ENCODE measurements at places on chromosomes 5 and 9.

GRCh38 chr9:132646726-132647125 lies 23.1 kb downstream of the DDX31 start:
- no peak for DNase-seq

- no peak for DNase-seq
Measured at GRCh38 chr9:35856882-35857281, 13.3 kb downstream of the OR13J1 start.

DNA sequence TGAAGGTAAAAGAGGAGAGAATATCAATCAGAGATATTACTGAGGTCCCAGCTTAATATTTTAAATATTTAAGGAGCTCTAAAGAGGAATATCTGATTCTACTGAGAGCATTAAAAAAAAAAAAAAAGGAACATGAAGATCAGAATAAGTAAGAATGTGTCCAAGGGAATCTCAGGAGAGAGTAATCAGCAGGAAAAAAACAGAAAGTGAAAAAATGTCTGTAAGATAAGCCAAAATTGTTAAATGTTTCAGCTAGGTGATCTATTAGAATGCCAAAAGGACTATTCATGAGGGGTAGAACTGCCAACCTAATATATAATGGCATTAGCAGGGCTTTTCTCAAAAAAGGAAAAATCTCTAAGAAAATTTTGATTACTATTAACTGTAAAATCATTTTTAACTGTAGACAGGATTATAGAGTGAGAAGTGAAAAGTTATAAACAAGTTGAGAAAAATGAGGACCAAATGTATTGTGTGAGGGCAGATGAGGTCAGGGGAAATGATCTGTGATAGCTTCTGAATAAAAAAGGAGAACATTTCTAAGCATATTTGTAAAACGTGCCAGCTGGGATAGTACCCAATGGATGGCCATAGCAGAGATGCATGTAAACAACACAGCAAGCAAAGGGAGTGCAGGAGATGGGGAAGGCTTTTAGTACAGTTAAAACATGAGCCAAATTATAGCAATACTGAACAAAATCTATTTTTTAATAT lies 9.4 kb upstream of the RHOBTB3 start:
- no peak for DNase-seq

DNA sequence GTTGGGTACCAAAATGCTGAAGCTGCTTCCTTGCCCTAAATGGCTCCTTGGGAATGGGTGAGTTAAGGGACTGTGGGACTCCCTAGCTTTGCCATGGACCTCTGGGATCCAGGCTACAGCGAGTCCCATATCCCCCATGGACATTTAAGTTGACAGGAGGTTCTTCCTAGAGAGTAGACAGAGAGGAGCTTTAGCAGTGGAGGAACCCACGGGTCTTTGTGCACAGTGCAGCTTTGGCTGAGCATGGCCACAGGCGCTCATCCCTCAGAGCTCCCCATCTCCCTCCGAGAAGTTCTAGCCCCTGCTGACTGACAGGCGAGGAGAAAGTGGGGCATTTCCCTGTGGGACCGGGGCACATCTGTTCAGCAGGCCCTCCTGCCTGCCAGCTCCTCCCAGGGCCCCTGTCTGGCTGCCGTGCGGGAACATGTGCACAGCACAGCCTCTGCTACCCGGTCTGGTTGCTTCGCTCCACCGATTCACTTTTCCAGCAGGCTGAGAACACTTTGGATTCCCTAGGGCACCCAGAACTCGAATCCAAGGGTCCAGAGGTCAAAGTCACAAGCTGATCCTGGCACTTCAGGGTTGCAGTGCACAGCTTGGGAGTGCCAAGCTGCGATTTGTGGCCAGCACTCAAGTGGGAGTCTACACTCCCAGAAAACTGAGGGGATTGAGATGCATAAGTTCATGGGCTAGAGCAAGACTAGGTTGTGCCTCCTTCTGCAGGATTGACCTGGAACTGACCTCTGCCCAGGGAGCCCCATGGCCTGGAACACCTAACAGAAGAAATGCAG lies 40.6 kb upstream of the DMRTA1 start:
- no peak for DNase-seq

DNA sequence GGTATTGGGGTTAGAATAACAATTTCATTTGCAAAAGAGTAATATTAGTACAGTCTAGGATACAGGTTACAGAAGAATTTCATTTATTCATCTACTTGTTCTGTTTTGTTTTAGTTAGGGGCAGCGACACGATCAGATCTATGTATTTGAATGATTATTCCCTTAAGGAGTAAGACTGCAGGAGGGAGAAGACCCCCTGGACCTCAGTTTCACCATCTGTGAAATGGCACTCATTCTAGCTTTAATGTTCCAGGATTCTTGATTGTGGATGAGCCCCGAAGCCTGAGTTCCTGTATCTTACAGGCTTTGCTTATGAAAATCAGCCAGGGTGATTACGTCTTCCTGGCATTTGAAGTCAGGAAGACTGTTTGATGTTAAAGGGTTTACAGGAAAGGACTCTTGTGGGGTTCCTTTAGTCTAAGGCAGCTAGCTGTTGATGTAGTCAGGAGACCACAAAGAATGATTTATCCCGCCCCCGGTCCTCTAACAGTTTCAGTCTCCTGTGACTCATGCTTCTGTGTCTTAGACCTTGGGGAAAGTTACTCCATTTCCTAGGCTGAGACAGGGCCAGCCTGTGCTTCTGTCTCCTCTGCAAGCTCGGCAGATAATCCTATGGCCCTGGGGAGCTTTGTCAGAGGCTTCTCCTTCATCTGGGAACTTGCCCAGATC lies 11.5 kb downstream of the SMIM3 start:
- peak; percentile 10 for DNase-seq

DNA sequence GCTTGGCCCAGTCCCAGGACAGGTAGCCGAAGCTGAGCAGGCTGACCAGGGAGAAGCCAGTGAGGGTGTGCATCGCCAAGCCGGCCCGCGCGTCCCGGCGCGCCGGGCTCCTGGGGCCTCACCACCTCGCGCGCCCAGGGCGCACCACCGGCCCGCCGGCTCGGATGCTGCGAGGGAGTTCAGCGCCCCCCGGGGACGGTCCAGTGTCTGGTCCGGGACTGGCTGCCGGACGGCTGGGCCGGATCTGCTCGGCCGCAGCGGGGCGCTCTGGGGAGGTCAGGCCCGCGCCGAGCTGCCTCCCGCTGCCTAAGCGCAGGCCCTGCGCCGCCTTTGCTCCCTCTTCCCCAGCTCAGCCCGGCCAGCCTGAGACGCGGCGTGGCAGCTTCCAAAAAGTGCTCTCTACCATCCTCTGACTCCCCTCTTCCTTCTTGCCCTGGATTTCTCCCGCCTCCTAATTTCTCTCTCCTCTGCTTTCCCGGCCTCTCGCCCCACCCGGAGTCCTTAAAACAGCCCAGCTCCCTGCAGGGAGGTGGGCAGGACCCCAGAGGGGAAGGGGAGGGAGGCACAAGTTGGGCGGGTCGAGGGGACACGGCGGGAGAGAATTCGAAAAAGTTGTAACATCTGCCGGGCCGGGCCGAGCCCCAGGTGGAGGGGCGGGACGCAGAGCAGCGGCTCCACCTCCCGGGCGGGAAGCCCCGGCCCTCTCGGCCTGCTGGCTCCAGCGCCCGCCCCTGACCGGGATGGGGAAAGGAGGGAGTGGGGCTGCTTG lies at the start of gene ARSI:
Gene ARSI (minus strand): TSS at position 605 of the 769 bp plus-strand sequence. CDS start 532 bp downstream, at position 73.
- DNase-seq: no peak

GRCh38 chr5:81601919-81602318 lies 149.0 kb downstream of the SSBP2 start:
- no peak for DNase-seq

- no peak for DNase-seq
Measured at GRCh38 chr9:104468261-104468660, 35.8 kb upstream of the OR13F1 start.

GRCh38 chr5:83031381-83031780 lies 45.8 kb downstream of the TMEM167A start:
- no peak for DNase-seq

- DNase-seq: no peak
Measured at GRCh38 chr5:119274030-119274766, 81.6 kb upstream of the TNFAIP8 start.

DNA sequence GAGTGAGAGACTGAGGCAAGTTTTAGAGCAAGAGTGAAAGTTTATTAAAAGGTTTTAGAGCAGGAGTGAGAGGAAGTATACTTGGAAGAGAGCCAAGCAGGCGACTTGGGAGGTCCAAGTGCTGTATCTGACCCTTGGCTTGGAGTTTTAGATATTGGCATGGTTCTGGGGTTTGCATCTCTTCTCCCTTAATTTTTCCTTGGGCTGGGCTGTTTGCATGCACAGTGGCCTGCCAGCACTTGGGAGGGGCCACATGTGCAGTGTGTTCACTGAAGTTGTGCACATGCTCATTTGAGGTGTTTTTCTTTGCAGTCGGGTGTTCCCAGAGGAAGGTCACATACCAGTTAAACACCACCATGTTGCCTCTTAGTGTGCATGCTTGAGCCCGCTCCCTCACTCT lies 464.1 kb downstream of the DMRT2 start:
- no peak for DNase-seq

DNA sequence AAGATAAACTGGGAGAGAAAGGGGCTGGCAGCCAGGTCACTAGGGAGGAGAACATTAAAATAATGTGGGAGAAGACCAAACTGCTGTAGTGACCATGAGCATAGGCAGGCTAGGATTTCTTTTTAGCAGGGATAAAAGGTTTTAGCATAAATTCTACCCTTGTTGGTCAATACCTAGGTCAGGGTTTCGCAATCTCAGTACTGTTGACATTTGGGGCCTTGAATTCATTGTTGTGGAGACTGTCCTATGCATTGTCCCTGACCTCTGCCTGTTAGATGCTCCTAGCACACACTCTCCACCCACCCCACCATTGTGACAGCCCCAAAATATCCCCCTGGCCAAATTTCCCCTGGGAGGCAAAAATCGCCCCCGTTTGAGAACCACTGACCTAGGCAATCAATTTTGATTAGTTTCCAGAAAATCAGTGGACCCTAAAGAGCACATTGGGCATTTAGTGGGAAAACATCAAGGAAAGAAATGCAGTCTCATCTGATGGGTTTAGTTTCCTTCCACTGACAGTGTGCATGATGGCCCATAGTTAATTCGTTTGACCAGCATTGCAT lies 181.4 kb downstream of the NTRK2 start:
- DNase-seq: no peak

- DNase-seq: no peak
Measured at GRCh38 chr5:1051366-1051720, 42.7 kb downstream of the NKD2 start.

DNA sequence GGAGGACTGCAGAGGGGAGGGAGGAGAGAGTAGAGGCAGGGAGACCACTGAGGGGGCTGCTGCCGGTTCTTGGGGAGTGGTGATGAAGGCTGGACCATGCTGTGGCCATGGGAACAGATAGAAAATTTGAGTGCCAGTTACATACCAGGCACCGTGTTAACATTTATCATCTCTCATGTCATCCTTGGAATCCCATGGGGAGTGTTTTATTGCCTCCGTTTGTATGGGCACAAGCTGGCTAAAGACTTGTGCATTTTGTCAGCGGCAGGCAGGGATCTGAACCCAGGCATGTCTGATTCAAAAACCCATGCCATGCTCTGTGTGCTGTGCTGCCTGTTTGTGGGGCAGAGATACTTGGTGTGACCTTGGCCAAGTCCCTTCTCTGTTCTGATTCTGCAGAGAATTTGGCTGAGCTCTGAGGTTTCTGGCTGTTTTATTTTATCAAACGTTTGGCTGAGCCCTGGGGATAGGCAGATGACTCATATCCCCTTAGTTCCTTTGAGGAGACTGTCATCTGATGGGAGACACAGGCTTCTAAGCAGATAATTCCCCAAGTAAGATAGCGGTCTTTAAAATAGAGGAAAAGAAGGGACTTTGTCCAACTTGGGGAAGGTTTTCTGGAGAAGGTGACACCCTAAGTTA lies 22.2 kb downstream of the COL27A1 start:
- peak; percentile 43 for DNase-seq

- no peak for DNase-seq
Measured at GRCh38 chr5:155408465-155408864, 394.9 kb downstream of the KIF4B start.

DNA sequence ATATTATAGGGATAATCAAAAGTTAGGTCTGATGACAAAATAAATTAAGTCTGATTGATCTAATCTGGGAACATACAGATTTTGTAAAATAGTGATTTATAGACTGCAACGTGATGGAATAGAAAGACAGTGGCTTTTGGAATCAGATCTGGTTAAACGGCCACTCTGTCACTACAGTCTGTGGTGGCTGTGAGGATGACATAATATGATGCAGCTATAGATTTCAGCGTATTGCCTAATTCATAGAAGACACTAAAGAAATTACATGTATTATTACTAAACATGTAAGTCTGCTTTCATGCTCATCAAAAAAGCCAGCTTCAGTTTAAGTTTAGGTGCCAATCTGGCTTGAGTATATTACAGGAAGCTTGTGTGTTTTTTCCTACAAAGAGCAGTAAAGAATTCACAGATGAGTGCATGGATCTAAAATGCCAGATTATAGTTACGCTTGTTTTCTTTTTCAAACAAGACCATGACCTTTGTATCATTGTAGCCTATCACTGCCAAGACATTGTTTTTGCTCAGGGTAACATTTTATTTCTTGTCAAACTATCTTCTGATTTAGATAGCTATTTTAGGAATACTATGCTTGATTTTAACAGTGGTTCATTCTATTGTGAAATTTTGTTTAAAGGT lies 25.7 kb downstream of the CPEB4 start:
- no peak for DNase-seq

DNA sequence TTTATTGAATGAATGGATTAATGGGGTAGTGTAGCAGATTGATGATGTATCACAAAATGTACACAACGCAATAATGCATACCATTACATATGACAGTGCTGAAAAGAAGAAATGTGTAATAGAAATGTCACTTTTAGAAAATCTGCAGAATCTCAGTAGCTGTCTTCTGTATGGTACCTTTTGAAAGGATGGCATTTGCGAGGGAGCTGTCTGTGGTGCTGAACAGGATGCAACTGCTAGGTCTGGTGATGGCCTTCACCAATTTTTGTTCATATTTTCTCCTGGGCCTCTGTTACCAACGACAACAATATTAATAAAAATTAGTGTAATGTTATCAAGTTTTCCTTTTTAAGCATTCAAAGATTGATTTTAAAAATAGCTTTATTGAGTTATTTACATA lies 36.2 kb upstream of the OTULIN start:
- peak; percentile 14 for DNase-seq

GRCh38 chr9:129626625-129627284 lies 792 bp downstream of the NTMT1 start:
- DNase-seq: no peak

DNA sequence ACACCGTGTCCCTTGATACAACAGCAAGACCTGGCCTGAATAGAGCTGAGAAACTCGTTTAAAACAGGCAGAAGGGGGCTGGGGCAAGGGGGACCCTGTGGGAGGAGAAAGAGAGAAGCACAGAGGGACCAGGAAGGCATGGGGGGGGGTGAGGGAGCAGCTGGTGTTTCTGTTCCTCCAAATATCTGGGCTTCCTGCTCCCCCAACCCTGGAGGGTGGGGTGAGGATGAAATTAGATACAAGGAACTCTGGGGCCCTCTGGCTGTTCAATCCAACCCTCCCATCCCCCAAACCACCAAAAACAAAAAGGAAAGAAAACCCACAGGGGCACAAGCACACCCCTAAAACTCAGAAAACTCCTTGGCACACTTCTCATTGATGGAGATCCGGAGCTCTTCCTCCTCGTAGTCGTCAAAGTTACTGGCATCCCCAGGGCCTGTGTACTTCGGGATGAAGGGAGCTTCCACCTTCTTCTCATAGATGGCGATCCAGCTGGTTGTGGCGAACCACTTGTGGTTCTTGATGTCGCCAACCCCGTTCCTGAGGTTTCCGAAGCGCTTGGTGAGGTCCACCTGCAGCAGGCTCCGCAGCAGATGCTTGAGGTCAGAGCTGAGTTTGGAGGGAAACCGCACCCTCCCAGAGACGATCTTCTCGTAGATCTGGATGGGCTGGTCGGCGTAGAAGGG lies 1.1 kb downstream of the PRKACG start:
- DNase-seq: no peak

Measured in Ammon's horn (tissue), 1 donor.